Mammary microvascular endothelial cell (primary cell): ENCODE measurements at places on chromosomes 2 and 18. TPM values are rescaled to one million over a fixed set of nuclear protein-coding genes. Genes with fewer than 3 reads are reported as not detected.

Gene LYG2
- not detected in 2 replicates for total RNA-seq

Gene PRLH
- not detected in 2 replicates for total RNA-seq

Gene KIAA2012
- not detected in 2 replicates for total RNA-seq

Gene ITGA6
- total RNA-seq: 248 and 269 TPM in 2 replicates

Gene SERPINB4
- total RNA-seq: not detected in 2 replicates

Gene CFAP221
- 0.07 TPM in 1 of 2 replicates, not detected in the other for total RNA-seq

Gene SKOR2
- total RNA-seq: not detected in 2 replicates

Gene CCDC150
- total RNA-seq: 3.3 and 5.6 TPM in 2 replicates

Gene KLF11
- total RNA-seq: 8.7 and 10.7 TPM in 2 replicates

Gene ABCG8
- total RNA-seq: not detected in 2 replicates

Gene NTSR2
- not detected in 2 replicates for total RNA-seq

Gene TWIST2
- total RNA-seq: 0.10 and 0.20 TPM in 2 replicates
